Stimulated activated CD8-positive, alpha-beta memory T cell treated with anti-CD3 and anti-CD28 coated beads, Interleukin-7, amount 100 ng/mL, for 48 hours (primary cell): ENCODE measurements at places on chromosomes 3 and 15.

- DNase-seq = no peak
Measured at GRCh38 chr3:61343543-61343942, 92.3 kb upstream of the FHIT start.

- no peak for DNase-seq
Measured at GRCh38 chr15:94877833-94878232, 646.5 kb downstream of the MCTP2 start.

- DNase-seq = no peak
Measured at GRCh38 chr15:42359985-42360384, 684 bp downstream of the CAPN3 start.

DNA sequence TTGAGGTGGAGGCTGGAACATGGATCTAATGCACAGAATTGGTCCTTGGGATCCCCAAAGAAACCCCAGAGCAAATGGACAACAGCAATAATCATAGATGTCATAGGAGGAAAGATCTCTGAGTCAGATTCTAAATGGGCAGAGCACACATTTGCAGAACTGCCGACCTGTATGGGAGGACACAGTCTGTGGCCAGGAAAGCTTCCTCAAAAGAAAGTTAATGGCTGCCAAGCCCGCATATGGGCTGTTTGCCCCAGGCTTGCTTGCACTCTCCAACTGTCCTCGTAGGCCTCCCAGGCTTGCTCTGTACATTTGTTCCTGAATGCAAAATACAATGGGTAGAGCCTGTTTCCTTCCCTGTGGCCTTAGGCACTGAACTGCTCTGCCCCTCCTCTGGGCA lies 102.0 kb upstream of the PLXNA1 start:
- DNase-seq = no peak

DNA sequence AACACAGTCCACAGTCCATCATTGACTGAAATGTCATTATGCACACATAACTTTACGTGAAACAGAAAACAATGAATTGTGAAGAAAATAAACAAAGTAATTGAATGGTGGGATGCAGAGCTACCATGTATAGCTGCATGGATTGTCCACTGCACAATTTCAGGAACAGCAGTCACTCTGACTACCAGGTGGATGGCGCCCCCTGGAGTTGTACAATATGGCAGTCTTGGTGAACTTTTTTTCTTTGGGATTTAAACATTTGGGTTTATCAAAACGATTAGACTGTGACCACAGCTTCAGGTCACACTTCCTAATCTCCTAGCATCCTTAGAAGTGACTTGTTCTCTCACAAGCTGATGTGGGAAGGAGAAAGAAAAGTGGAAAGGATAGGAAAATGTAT lies 48.9 kb upstream of the TCF12 start:
- DNase-seq = no peak

DNA sequence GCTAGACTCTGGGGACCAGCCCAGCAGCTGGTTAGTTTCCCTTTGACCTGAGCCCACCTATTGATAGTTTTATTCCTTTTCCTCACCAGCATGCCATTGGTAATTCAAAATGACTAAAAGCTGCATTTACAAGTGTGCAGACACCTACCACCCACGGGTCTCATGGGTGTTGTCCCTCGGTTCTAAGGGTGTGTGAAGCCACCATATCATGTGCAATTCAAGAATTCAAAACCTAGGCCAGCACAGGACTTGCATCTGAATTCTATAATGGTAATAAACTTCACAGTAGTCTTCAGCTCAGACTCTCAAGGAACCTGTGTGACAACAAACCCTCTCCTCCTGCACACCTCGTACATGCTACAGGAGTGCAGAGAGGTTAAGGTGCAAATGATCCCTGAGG lies 55.3 kb downstream of the NTRK3 start:
- DNase-seq = no peak

DNA sequence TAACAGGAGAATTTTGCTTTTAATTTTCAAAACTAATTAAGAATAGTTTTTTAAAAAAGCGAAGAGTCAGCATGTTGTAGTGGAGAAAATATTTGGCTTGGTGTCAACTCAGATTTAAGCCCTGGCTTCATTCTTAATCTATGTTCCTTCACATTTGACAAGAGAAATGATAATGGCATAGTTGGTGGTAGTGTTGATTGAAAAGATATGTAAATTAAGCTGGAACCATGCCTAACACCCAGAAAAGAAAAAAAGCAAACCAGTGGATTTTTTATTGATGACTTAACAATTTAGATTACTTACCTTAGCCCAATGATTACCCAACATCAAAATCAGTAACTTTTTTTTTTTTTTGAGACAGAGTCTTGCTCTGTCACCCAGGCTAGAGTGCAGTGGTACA lies 27.4 kb downstream of the TCAIM start:
- DNase-seq = no peak

DNA sequence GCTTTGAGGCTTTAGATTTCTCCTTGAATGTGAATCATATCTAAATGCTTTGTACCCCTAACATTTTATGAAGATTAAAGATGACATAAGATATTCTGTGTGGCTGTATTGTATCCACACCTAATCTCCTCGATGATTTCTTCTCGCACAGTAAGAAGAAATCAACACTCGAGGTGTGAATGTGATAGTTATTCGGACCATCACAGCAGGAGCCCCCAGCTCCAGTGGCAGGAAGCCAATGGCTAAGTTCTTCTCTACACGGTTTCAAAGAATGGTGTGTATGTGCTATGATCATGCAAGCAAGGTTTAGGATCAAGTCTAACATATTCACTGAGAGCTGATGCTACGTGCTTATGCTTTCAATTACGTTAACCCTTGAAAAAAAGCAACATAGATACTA lies 271.0 kb downstream of the SUCLG2 start:
- no peak for DNase-seq

DNA sequence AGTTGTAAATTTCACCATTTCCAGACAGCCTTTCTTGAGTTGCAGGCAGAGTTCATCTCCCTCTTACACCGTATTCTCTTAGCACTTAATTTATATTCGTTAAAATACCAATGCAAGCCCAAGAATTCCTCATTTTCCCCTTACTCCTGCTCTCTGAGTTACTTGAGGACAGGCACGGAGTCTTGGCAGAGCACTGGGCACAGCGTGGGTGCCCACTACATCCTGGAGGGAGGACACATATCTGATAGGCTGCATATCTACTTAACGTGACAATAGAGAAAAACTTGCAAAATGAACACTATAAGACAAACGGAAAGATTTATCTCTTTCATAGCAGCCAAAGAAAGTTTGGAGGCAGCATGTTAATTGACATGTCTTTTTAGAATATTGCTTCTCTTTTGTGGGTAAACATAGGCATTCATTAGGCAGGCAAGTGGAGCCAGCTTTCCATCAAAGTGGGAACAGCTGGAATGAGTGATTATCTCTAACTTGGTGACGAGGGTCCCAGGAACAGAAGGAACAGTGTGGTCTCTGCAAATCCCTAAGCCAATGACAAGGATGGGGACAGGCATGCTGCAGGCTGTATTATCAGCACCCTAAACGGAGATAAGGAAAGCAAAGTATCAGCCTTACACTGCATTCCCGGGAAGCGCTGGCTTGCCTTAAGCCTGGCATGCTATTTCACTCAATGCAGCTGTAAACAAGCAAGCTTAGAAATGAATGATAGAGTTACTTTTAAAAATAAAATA lies 116.5 kb downstream of the RTP4 start:
- DNase-seq = no peak

DNA sequence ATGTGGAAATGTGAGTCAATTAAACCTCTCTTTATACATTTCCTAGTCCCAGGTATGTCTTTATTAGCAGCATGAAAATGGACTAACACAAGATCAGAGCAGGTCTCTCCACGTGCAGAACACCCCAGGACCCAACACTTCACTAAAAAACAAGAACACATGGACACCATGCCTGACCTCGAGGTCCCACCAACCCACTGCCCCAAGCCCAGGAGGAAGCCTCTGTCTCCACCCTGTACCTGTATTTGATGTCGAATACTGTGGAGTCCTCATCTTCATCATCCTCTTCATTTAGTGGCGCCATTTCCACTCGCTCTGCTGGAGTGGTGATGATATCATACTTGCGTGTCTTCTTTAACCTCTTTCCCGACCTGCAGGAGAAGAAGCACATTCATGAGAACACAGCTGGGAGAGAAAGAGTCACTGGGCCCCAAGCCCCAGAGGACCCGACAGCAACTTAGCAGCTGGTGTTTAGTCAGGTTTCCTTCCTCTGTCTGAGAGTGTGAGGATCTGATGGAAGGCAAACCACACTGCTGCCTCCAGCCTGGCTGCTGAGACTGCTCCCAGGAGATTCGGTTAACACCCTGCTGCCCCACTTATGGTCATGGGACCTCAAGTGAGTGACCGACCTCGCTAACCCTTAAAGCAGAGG lies 25.5 kb downstream of the FAM174B start:
- DNase-seq = no peak

- no peak for DNase-seq
Measured at GRCh38 chr15:31225356-31225955, 101.2 kb upstream of the KLF13 start.

DNA sequence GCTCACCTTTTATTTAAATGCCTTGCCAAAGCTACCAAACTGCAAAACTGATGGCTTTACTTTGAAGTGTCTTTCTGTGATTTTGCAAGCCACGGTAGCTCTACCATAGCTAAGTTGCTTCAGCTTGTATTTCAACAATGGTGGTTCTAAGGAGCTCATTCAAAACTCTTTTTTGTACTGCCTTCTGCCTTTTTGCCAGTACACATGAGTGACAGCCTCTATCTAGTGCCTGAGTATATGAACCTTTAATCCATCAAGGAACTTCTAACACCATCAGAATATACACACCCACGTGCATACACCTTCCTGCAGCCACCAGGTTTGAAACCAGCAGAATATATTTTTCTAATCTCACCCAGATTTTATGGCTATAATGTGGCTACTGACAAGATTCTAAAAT lies 10.4 kb upstream of the NR2F2 start:
- DNase-seq = no peak

GRCh38 chr3:34237946-34238345 lies 439.5 kb downstream of the PDCD6IP start:
- DNase-seq = no peak

DNA sequence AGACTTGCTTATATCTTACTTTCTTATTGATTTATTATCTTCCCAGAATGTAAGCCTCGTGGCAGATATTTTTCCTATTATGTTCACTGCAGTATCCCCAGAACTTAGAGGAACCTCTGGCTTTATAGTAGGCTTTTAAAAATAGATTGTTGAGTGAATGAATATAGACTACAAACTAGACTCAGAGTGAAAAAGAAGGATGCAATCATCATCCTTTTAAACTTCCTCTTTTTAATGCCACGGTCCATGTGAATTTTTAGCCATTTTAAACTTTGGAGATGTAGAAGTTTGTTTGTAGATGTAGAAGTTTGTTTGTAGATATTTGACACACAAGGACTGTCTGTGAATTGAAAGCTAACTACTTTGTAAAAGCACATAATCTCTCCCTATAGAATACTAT lies 7.2 kb upstream of the P2RY12 start:
- DNase-seq = no peak

DNA sequence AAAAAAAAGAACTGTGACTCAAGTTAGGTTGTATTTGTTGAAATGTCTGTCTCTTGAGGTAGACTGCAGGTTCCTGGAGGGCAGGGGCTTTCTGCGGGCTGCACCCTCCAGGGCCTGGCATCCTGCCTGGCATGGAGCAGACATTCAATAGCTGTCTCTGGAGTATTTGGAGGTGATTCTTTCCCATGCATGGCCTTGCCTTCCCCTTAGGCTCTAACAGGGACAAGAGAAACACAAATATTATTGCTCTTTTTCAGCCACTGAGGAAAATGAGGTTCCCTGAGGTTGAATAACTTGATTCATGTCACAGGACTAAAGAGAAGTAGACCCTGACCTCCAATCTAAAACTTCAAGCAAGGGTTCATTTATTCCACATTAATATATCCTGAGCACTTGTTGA lies 18.6 kb upstream of the FLNB start:
- no peak for DNase-seq

DNA sequence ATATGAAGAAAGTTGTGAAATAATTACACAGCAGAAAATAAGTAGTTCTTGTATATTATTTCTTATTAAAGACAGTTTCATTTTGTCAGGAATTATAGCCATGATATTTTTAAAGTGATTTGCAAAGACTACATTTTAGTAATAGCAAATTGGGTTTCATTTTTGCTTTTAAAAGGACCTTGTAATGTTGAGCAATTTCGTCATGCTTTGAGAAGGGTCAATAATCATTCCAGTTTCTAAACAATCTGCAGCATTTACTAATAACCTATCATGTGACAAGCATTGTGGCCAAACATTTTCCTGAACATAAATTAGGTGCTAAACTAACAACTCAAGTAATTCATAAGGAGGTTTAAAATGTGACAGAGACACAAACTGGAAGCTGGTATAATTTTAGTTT lies 214.4 kb upstream of the CBLB start:
- no peak for DNase-seq

DNA sequence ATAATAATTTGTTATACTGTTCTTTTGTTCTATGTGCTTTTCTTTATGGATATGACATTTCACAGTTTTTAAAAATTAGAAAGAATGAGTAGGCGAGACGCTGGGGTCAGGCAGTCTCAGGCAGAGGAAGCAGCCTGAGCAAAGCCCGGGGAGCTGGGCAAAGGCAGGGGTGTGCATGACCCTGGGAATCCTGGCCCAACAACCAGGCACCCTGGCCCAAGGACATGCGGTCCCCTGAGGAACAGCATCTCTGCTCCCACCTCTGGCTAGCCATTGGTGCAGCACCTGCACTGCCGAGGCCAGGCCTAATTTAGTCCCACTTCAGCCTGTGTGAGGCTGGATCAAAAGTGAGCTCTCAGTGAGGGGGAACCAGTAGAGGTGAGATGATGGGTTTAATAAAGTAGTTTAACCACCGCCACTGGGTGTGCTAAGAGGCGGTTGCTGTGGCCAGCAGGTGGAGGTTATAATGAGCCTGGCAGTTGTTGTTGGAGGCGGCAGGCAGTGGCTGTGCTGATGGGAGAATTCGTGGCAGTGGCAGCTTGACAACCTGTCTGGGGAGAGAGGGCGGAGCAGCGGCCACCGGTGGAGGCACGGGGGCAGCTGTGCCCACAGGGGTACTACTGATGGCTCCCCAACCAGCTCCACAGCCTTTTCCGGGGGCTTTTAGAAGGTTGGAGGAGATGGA lies 41.5 kb downstream of the PRKCD start:
- DNase-seq = no peak

- no peak for DNase-seq
Measured at GRCh38 chr3:140406655-140407054, 271.2 kb upstream of the TRIM42 start.

DNA sequence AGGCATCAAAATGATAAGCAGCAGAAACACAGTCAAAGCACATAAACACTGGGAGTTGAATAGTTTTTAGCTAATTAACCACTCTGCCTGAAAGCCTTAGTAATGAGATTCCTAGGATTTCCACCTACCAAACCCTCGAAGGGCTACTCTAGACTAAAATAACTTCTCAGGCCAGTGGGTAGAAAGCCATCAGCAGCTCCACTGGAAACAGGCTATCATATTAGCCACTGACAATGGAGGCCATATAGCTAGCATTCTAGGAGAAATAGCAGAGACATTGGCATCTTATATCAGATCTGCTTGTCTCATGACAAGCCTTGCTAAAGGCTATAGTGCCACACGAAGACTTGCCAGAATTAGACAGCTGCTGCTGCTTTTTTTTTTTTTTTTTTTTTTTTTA lies 4.5 kb upstream of the CAPN3 start:
- DNase-seq = no peak
